Sigmoid colon (tissue), 7 donors: ENCODE measurements at places on chromosomes 12 and 14. TPM values are rescaled to one million over a fixed set of nuclear protein-coding genes. Genes with fewer than 3 reads are reported as not detected.

CCDC197 gene
- not detected for total RNA-seq

CMA1 gene
- 1.2 TPM for total RNA-seq

ABCC9 gene
- total RNA-seq = 32.4 TPM

MYH7 gene
- total RNA-seq = 0.14 TPM

NOS1 gene
- 10.3 TPM for total RNA-seq

TSPAN11 gene
- 6.4 TPM for total RNA-seq

GRCh38 chr12:6340032-6340638 lies 1.7 kb downstream of the TNFRSF1A start:
- DNase-seq = peak; percentile 86

DNA sequence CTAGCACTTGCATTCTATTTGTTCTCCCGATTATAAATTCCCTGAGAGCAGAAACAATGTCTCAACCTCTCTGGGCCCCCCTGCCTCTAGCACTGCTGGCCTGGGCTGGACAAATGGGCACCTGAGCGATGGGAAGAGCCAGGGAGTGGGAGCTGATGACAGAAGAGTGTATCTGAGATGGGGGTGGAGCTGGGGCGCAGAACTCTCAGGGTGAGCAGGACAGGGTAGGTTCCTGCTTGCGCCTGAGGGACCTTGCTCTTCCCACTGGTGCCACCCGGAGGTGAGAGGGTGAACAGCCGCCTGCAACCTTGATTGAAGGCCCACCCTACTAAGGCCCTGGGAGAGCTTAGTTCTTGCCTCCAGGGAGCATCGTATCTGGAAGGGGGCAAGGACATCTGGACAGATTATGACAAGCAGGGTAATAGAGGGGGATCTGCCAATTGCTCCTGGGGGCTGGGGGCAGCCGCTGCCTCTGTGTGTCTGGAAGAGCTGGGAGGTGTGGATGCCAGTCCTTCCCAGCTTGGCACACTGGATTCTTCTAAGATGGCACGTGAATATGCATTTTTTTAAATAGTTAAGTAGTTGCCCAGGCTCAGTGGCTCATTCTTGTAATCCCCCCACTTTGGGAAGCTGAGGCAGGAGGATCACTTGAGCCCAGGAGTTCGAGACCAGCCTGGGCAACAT lies 43.0 kb upstream of the TSPAN9 start:
- peak; percentile 76 for DNase-seq

DNA sequence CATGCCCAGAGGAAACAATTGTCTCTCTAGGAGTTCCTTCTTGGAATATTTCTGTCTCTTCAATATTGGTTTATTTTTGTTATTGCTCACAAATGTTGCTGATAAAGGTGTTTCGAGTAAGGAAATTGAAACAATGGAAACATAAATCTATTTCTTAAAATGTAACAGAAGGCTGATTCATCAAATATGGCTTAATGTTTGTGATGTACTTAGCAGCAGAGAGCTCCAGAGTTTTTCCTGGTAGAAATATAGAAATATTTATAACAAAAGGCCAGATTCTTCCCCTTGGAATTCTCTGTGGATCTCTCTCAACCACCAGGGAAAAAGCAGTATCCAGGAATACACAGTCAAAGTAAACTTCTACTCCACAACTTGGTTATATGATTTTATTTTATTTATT lies 149.2 kb upstream of the LRIG3 start:
- DNase-seq = no peak

DNA sequence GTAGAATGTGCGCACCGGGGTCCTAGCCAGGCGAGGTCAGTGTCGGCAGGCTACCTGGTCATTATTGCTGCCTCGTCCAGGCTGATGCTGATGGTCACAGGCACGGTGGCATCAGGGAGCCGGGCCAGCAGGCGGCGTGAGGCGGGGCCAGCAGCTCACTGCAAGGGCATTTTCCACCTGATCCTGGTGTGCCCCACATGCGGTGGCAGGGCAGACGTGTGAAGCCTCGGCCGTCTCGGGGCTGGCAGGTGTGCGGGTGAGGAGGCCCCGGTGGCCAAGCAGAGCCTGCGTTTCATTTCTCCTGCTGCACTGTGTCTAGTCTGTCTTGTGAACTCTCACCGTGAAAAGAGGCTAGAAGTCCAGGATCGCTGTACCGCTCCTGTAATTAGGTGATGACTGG lies 12.0 kb upstream of the AMN start:
- DNase-seq = peak; percentile 45

- no peak for DNase-seq
Measured at GRCh38 chr12:98402091-98402490, 113.3 kb upstream of the TMPO start.

DNA sequence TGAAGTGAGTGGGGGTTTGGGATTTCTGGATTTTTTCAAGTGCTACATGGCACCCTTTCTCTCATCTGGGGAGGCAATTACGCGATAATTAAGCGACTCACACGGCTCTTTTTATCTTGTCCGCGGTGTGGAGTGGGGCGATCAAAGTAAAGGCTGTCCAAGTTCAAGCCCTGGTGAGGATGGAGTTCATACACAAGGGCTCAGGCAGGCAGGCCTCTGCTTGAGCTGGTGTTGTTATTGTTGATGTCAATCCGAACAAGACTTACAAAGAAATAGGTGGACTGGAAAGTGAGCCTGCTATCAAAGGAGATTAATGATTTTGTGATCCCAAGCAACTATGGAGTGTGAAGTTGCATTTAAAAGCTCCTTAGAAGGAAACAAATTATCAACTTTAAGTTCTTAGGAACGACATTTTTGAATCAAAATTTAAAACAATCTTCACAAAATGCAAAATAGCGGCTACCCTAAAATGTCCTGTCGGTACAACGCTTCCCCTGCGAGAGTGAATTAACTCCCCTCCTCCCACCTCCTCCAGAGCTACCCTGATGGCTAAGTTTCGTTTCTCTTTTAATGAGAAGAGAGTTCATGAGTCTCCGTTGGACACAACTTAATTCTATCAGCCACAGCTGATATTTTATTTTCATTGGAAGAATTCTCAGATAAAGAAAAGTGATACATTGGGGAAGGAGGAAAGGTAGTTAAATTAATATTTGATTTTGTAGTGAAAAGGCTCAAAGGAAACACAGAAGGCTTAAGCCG lies 5.9 kb downstream of the FOXA1 start:
- no peak for DNase-seq

DNA sequence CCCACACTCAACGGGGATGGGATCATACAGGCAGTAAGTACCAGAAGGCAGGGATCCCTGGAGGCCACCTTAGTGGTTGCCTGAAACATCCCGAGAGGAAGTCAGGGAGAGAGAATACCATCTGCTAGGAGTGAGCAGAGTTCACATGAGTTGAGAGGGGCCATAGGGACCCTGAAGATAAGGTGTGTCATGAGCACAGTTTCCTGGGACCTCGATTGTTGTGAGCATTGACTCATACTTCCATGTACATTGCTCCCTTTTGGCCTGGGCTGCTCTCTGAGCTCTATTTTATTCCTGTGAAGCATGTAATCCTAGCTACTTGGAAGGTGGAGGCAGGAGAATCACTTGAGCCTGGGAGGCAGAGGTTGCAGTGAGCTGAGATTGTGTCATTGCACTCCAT lies 120.5 kb downstream of the TBC1D30 start:
- DNase-seq = no peak

DNA sequence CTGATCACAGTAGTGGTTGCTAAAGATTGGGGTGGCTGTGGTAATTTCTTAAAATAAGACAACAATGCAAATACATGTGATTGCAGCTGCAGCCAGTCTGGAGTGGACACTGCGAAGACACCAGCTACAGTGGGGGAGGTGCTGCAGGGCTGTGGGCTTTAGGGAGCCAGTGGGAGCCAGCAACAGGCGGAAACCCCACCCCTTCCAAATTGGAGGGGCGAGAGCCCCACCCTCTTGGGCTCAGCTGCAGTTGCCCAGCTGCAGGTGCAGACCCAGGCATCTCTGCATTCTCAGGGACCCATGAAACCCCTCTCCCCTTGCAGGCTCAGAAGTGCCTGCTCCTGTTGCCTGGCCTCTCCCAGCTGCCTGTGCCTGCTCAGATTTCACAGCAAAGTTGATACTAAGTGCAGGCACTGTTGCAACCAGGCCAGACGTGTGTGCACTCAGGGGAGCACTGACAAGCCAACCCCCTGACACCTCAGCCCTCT lies 104.8 kb downstream of the MYF5 start:
- no peak for DNase-seq

- peak; percentile 89 for DNase-seq
Measured at GRCh38 chr12:92505254-92506231, 197.2 kb upstream of the PLEKHG7 start.
